ENCODE measurements at places on chromosomes 3 and 15.

- peak; percentile 99 for DNase-seq
Observed at GRCh38 chr3:161890147-161890625, 393.6 kb downstream of the OTOL1 start.

DNA sequence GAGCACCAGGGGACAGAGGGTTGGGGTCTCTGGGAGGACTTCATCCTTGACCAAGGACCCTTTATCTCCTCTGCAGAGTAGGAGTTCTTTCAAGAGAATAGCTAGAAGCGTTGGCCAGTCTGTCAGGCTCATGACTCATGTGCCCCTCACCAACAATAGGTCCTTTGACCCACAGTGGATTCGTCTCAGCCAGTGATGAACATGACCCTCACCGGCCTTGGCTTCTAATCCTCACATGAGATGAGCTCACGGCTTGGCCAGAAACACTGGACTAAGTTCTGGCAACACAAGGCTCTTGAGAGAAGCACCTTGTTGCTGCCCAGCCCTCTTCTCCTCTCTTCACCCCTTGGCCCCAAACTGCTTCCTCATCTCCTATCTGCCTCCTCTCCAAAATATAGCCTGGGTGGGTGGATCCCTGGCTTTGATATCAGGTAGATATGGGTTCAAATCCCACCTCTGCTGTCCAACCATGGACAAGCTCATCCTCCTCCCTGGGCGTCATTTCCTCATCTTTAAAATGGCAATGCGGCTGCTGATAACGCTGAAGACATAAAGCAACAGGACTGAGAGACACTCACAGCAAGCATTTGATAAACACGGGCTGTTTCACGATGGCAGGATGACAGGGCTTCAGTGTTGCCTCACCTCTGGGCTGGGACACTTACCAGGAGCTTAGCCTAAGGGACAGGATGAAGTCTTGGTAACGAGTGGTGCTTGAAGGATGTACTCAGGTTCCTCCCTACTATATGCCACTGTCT, 446.7 kb upstream of the PROK2 start:
- no peak for DNase-seq

- DNase-seq, result no peak
Observed at GRCh38 chr15:86875067-86875466, 795.4 kb downstream of the AGBL1 start.

DNA sequence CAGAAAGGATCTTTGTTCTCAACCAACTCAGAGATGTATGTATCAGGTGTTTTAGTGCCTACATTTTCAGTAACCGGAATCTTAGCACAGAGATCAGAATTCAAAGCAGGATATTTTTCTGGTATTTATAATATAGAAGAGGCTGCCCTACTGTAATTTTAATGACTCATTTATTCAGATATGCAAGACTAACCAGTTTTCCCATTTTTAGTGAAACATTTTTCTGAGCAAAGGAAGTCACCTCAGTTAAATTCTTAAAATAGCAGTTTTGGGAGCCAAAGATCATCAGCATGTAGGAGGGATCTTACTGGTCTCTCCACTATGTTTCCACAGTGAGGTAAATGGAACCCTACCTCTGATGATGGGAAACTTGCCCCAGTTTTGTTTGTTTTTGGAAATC, 42.0 kb downstream of the SRP14 start:
- DNase-seq, result peak; percentile 69

DNA sequence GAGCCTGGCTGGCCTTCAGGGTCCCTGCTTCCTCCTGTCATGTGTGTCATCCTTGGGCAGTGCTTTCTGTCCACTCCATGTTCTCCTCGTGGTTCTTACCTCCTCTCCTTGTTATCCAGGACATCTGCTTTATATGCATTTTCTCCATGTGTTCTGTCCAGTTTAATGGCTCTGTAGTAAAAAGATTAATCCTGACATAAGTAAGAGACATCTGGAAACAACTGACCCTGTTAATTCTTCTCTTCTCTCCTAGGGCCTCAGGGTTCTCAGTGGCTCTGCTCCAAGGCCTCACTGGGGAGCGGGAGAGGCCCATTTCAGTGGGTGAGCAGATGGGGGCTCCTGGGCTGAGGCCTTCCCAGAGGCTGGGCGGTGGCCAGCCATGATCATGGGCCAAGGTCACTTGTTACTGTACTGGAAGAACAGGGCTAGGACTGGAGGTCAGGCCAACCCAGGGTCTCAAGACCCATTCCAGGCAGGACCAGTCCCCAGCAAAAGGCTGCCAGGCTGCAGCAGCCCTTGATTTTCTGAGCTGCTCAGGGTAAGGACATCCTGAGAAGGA, 20.2 kb upstream of the CDCP1 start:
- no peak for DNase-seq

- no peak for DNase-seq
Observed at GRCh38 chr3:153957421-153957820, 163.8 kb upstream of the ARHGEF26 start.

DNA sequence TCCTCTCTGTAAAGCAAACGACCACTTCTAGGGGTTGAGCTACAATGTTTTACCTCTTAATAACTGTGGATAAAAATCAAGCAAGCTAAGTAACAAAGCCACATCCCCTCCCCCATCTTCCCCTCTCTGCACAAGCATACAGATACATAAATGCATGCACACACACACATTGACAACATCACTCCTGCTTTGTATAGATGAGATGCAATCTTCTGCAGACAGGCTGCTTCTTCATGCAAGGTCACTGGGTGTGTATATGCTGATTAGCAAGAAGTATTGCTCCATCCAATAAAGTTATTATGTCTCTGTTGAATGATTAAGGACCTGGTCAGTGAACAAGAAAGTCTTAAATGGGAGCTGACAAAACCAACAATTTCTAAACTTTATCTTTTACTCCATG, 8.8 kb upstream of the ATP11B start:
- no peak for DNase-seq

GRCh38 chr3:30989276-30990030, 95.0 kb upstream of the GADL1 start:
- no peak for DNase-seq

- DNase-seq, result no peak
Observed at GRCh38 chr3:38566215-38566528, 70.0 kb downstream of the EXOG start.

DNA sequence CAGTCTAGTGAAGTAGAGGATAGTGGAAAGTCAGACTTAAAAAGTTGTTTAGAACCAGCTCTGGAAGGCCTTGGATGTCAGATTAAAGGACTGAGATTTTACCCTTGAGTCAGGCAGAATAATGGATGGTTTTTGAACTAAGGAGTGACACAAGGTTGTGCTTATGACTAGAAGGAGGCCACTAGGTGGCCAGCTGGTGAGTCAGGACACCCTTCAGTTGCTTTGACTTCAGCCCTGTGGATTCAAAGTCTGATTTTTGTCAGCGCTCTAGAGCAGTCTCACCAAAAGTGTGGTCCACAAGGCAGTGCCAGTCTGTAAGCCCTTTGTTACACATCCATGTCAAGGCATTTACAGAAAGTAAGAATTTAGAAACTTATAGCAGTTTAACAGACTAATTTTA, 3.8 kb upstream of the GABPB1 start:
- peak; percentile 36 for DNase-seq

- no peak for DNase-seq
Observed at GRCh38 chr3:142930463-142930862, 33.0 kb downstream of the PAQR9 start.

DNA sequence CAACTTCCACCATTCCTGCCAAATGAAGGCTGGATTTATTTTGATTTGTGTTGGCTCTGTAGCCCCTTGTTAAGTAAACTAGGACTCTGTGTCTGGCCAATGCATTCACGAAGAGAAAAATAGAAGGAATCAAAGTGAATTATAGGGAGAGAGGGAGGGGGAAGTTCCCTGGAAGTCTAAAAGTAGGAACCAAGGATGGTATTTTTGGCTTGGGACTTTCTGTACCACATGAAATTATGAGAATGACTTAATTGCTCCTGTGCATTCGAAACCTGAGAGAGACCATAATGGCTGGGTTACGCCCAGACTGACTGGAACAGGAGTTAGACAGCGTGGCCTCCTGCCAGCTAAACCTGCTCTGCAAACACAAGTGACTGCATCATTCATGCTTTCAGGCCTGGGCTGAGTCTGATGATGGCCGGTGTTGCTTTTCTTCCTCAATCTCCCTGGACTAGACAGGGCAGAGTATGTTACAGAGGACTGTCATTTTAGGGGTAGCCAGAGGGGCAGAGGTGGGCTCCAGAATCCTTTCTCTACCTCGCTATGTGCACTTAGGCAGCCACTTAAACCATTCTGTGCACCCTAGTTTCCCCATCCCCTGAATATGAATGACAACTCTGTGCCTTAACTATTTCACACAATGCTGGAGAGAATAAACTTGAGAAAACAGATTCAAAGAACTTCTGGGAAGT, 58.9 kb downstream of the MYO1E start:
- peak; percentile 78 for DNase-seq

DNA sequence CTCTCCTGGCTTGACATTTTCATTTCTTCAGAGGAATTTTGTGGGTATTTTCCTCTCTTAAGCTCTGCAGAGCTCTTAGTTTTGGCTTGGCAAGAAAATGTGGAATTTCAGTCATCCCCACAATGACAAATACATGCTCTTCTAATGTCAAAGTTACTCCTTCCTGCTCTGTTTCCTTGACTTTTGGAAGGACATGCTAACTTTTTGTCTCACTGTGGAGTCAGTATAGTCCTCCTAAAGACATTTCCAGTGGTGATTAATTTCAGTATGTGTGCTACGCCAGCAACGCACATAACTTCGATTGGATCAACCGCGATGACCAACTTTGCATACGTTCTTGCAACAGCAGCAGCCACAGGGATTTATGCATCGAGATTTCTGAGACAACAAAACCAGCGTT, 13.3 kb downstream of the EBLN2 start:
- DNase-seq, result peak; percentile 37

- DNase-seq, result no peak
Observed at GRCh38 chr15:69661446-69661845, 208.8 kb downstream of the RPLP1 start.

GRCh38 chr3:103693831-103694230, 1259.0 kb downstream of the ZPLD1 start:
- DNase-seq, result no peak

- no peak for DNase-seq
Observed at GRCh38 chr3:59472541-59472940, 422.7 kb upstream of the CFAP20DC start.

DNA sequence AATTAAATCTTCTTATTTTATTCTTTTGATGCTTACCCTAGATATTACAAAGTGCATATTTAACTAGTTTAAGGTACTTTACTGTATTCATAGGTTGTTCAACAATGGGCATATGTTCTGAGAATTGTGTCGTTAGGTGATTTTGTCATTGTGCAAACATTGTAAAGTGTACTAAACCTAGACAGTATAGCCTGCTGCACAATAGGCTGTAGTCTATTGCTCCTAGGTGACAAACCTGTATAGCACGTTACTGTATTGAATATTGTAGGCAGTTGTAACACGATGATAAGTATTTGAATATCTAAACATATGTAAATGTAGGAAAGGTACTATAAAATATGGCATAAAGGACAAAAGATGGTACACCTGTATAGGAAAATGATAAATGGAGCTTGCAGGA, 100.7 kb downstream of the CACNA2D3 start:
- no peak for DNase-seq

DNA sequence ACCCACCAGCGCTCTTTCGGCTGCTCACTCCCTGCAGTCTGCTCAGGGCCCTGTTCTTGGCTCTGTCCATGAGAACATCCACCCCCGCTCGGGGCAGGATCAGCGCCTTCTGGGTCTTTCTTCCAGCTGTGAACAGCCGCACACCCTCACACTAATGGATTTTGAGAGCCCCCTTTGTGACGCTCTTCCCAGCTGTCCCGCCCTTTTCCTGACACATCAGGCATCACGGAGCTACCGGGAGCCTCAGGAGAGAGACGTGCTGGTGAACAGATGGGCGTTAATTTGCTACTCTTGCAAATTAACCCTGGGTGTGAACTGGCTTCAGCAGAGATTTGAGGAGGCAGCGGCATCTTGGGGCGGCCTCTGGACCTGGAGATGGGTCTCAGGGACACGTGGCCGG, 113.0 kb downstream of the TMEM266 start:
- no peak for DNase-seq

GRCh38 chr15:36755341-36756000, 176.0 kb downstream of the CDIN1 start:
- DNase-seq, result no peak

Measured in astrocyte (in vitro differentiated cells and primary cell).